ENCODE measurements at places on chromosomes 11 and 22.

DNA sequence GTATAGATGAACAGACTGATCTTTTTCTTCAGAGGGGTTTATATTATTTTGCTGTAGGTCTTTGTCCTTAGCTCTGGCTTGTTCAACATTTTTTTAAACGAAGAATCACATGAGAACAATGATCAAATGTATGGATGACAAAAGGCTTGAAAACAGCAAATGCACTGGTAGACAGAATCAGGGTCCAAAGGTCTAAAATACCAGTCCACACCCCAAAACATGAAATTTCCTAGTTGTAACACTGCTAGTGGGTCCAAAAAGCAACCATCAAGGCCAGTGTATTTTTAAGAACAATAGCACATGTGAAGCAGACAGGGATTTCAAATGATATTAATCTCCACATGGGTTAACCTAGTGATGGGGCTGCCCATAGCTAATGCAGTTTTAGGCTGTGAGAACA lies 162.0 kb downstream of the SWAP70 start:
- no peak for DNase-seq

GRCh38 chr11:832529-833113 lies at the start of gene CD151:
Gene CD151 (plus strand): TSS chr11:832952. CDS start chr11:836070, 3,118 bp downstream.
- no peak for DNase-seq

DNA sequence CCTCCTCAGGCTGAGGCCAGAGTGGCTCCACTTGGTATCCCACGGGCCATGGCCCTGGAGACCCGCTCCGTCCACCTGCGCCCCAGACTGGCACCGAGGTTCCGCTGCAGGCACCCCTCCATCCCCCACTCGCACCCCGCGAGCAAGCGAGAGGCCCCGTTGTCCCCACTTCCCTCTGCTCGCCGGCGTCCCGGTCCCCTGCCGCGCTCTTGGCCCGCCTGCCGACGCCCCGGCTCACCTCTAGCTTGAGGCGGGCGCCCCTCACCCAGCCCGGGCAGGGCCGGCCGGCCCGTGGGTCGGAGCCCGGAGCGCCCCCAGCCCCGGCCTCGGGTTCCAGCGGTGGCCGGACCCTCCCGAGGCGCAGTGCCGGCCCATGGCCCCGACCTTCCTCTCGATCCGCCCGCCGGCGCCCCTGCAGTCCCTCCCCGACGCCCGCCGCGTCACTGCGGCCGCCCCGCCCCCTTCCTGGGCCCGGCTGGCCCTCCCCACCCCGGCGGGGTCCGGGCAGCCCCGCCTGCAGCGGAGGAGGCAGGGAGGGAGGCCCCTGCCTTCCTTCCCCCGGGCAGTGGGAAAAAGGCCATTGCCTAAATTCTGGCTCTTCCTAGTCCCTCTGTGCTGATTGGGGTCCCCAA lies at the start of gene PITPNM1:
Gene PITPNM1 (minus strand): TSS at position 414 of the 632 bp plus-strand sequence. CDS start 1,183 bp downstream, outside the sequence.
- DNase-seq: peak; percentile 40

DNA sequence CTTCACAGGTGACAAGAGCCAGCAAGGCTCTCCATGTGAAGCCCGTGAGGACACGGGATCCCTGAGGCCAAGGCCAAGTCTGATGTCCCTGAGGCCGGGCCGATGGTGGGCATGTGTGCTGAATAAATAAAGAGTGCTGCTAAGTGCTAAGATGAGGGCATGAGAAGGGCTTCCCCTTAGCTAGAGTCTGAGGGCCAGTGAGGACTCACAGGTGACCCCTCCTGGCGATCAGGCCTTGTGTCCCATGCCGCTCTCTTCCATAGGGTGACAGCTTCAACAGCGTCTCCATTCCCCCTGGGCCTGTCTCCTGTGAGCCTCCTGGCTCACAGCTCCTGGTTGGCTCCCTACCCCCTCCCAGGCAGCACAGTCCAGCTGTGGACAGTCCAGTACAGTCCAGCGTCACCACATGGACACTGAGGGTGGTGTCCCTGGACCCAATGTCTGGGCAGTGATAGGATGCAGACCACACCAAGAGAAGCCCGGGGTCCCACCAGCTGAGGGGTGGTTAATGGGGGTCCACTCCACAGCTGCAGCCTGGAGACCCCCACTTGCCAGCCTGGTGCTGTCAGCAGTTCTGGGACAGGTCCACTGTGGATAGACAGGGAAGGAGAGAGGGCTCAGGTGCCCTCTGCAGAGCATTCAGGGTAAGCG lies 1033.2 kb downstream of the TBC1D22A start:
- DNase-seq: no peak

GRCh38 chr22:50577987-50578775 lies at the start of gene CPT1B:
Gene CPT1B (minus strand): TSS chr22:50578427. CDS start chr22:50577915, 512 bp downstream.
- no peak for DNase-seq

DNA sequence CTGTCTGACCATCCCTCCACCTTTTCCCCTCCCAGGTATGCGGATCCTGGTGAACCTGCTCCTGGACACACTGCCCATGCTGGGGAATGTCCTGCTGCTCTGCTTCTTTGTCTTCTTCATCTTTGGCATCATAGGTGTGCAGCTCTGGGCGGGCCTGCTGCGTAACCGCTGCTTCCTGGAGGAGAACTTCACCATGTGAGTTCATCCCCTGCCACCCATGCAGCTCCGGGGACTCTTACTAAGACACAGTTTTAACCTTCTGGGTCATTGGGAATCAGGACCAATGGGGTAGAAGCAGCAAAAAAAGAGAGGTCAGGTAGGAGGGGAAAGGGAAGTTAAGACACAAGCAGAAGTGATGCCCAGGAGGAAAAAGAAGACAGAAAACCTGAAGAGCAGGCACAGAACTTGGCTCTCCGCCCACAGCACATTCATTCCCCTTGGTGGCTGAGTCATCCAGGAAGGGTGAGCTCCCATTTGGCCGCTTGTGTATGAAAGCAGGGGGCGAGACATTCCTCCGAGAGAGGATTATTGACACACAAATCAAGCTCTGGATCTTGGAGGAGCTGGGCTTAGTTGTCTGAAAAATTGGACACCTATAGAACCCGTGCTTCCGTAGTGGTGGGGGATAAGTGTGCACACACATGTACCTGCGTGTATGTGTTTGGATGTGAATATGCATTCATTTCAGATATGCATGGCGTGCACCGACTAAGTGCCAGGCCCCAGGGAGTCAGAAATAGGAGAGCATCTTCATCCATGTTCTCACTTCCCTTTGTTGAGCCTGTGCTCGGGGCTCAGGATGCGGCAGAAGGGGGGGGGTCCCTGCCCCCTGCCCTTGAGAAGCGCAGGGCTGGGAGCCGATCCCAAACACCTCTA lies 64.2 kb downstream of the CACNA1I start:
- peak; percentile 88 for DNase-seq

GRCh38 chr11:16606784-16607674 lies 131.4 kb upstream of the C11orf58 start:
- peak; percentile 35 for DNase-seq
